CD4-positive, alpha-beta memory T cell (primary cell): ENCODE measurements at places on chromosomes 2 and 18. TPM values are rescaled to one million over a fixed set of nuclear protein-coding genes. Genes with fewer than 3 reads are reported as not detected.

- DNase-seq, result no peak
- H3K27ac ChIP-seq, result no peak overlapping the region
- H3K36me3 ChIP-seq, result no peaks in the 10 kb centered on the region
These were observed 58.7 kb upstream of the ACTR3 start for GRCh38 chr2:113831161-113831560.

GRCh38 chr2:168723275-168723899, 79.0 kb upstream of the NOSTRIN start:
- H3K27me3 ChIP-seq, result no peaks in the 10 kb centered on the region
- H3K4me1 ChIP-seq, result peaks cover under 1% of the 10 kb centered on the region
- no peak overlapping the region for H3K4me3 ChIP-seq
- no peak for DNase-seq
- H3K36me3 ChIP-seq, result no peaks in the 10 kb centered on the region

AKAIN1 gene
- polyA plus RNA-seq, result not detected

UGT1A3 gene
- polyA plus RNA-seq, result not detected

ZNF516 gene
- 2.2 TPM for polyA plus RNA-seq

DNA sequence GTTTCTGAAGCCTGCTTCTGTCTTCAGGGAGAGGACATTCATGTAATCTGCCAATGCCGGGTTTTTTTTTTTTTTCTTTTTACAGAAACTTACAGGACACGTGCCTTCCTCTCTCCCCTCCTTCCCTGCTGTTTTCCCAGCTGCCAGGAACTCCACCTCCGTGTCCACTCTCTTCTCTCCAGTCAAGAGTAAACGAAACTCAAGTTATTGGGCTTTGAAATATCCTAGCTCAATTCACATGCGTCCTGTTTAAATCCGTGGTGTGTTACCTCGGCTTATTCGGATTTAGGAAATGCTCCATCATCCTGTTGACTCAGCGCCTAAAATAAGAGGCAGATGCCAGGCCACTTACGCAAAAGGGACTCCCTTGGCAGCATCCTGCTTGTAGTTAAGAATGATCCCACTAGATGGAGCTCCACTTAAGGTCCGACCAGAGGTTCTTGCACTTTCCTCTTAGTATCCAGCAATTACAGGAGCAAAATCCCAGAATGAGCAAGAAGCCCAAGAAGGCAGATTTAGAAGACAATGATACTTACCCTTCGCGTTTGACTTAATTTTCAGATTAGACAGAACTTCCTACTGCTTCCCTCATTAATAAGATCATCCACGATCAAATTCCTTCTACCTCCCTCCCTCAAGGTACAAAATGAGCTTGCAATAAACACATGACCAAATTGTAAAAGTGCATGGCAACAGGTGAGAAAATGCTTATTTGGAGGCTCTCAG, 97.2 kb upstream of the ZCCHC2 start:
- H3K27ac ChIP-seq, result no peak overlapping the region
- no peak overlapping the region for H3K4me3 ChIP-seq
- H3K36me3 ChIP-seq, result no peaks in the 10 kb centered on the region
- no peaks in the 10 kb centered on the region for H3K27me3 ChIP-seq
- H3K4me1 ChIP-seq, result peaks cover 8% of the 10 kb centered on the region
